Stimulated activated CD8-positive, alpha-beta memory T cell treated with anti-CD3 and anti-CD28 coated beads, Interleukin-15, amount 100 ng/mL, for 48 hours (primary cell): ENCODE measurements at places on chromosomes 2 and 18.

DNA sequence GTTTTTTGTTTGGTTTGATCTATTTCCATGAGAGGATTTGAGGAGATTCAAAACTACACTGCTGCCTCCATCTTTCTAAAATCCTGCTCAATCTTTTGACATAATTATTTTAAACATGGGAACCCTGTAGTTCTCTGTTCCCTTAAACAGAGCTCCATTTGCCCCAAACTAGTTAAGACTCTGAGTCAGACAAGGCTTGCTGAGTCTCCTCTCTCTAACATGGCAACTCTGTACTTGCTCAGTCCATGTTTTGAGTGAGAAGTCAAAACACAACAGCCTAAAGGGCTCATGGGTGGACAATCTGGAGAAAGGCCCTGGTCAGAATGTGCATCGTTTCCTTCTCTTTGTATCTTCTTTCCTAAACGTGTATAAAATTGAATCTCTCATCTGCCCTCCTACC is 7.1 kb upstream of the STAMBP start:
- DNase-seq: no peak

DNA sequence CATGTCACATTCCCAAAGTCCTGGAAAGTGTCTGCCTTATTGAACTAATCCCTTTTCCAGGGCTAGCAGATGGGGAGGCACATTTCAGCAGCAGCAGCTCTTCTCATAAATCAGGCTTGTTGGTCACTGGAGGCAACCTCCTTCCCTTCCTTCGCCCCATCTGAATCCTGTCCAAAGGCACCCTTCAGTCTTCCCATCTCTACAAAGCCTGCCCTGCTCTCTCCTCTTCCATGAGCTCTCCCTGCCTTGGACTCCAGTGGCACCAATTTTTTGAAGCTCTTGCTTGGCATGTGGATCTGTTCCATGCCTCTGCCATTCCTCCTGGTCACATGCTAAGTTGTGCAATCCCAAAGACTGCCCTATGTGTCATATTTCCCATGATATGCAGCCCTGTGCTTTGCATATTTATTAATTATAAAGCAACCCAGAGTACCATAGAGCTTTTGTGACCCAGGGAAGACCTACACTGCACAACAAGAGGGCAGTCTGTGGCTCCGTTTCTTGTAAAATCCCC is 70.3 kb downstream of the ANTXR1 start:
- no peak for DNase-seq

- DNase-seq: no peak
Observed at GRCh38 chr2:39215545-39215944, 28.2 kb downstream of the CDKL4 start.

- DNase-seq: no peak
Observed at GRCh38 chr2:190404487-190404886, 3.7 kb upstream of the MFSD6 start.

DNA sequence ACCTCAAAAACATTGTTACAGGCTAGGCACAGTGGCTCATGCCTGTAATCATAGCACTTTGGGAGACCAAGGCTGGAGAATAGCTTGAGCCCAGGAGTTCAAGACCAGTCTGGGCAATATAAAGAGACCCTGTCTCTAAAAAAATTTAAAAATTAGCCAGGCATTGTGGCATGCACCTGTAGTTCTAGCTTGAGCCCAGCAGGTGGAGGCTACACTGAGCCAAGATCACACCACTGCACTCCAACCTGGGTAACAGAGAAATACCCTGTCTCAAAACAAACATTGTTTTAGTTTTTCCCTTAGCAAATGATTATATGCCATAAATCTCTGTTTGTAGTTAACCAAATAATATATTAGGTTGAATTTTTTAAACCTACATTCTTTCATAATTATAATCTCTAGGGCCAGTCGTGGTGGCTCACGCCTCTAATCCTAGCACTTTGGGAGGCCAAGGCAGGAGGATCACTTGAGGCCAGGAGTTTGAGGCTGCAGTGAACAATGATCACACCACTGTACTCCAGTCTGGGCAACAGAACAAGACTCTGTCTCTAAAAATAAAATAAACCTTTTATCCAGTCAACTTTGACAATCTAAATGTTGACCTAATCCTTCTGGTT is 13.3 kb upstream of the CYP20A1 start:
- no peak for DNase-seq

DNA sequence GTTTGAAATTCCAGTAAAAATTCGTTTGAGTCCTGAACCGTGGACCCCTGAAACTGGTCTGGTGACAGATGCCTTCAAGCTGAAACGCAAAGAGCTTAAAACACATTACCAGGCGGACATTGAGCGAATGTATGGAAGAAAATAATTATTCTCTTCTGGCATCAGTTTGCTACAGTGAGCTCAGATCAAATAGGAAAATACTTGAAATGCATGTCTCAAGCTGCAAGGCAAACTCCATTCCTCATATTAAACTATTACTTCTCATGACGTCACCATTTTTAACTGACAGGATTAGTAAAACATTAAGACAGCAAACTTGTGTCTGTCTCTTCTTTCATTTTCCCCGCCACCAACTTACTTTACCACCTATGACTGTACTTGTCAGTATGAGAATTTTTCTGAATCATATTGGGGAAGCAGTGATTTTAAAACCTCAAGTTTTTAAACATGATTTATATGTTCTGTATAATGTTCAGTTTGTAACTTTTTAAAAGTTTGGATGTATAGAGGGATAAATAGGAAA is 80.7 kb downstream of the ACSL3 start:
- no peak for DNase-seq

GRCh38 chr2:151380580-151381235 is 23.3 kb downstream of the TNFAIP6 start:
- no peak for DNase-seq

GRCh38 chr2:203934711-203935438 is 1.7 kb upstream of the ICOS start:
- no peak for DNase-seq

DNA sequence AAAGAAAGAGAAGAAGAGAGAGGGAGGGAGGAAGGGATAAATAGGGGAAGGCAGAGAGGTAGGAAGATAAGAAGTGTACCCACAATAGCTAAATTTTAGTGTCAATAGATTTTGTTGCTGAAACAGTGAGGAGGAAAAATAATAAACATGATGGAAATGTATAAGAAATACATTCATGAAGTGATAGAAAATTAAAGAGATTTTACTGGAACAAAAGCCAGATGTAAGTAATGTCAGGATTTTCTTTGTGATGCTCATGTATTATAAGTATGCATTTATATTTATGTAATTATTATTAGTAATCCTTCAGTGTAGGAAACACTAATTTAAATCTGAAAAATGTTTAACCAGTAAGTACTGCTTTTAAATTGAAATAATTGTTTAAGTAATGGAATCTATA is 1125.2 kb upstream of the FANCL start:
- no peak for DNase-seq

GRCh38 chr2:85462322-85462721 is 43.8 kb downstream of the SH2D6 start:
- DNase-seq: no peak

GRCh38 chr2:46985512-46985911 is 69.9 kb upstream of the MCFD2 start:
- peak; percentile 15 for DNase-seq

- DNase-seq: peak; percentile 21
Observed at GRCh38 chr2:112996635-112997034, 8.6 kb upstream of the IL36A start.

GRCh38 chr2:241974851-241975592 is 105.5 kb downstream of the RTP5 start:
- no peak for DNase-seq

GRCh38 chr2:86295066-86295465 is 42.4 kb downstream of the REEP1 start:
- no peak for DNase-seq

- DNase-seq: no peak
Observed at GRCh38 chr18:32891130-32891529, 118.3 kb upstream of the KLHL14 start.

DNA sequence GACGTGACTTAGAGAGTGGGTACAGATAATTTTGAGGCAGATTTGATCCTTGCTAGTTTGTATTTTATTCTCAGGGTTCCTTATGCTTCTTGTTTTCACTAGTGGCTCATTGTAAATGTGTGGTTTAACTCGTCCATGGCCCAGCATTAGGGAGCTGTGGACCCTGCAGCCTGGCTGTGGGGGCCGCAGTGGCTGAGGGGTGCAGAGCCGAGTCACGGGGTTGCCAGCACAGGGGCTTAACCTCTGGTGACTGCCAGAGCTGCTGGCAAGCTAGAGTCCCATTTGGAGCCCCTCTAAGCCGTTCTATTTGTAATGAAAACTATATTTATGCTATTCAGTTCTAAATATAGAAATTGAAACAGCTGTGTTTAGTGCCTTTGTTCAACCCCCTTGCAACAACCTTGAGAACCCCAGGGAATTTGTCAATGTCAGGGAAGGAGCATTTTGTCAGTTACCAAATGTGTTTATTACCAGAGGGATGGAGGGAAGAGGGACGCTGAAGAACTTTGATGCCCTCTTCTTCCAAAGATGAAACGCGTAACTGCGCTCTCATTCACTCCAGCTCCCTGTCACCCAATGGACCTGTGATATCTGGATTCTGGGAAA is 269.9 kb downstream of the MYT1L start:
- no peak for DNase-seq

DNA sequence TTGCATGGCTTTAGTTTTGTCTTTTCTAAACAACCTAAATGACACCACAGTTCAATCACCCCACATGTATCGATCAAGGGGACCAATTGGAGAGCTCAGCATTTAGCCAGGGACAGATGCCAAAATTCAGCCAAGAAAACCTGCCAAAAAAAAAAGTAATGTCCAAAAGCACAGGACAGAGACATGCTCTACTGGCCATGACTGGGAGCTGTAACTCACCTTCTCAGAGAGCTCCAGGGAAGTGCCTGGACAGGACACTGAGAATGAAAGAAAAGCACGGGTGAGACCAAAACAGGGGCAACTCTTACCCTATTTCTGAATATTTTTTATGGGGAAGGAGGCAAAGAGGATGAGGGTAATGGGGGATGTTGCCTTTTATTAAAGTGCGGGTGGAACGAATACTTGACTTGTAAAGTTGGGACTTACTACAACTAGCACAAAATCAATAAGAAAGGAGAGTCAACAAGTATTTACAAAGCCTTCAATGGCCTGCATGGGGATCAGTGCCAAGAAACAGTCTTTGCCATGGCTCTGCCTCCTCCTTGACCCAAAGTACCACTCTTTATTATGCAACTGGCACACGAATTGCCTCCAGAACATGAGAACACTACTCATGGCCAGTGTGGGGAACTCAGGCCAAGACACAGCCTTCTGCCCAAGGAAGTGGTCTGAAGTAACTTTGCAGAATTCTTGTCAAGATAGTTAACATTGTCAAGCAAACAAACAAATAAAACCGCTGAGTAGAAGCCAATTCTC is 72.9 kb upstream of the HK2 start:
- DNase-seq: no peak

GRCh38 chr2:85889627-85890281 is 964 bp upstream of the ST3GAL5 start:
- DNase-seq: no peak

GRCh38 chr2:67054728-67055127 is 342.4 kb upstream of the ETAA1 start:
- DNase-seq: no peak

DNA sequence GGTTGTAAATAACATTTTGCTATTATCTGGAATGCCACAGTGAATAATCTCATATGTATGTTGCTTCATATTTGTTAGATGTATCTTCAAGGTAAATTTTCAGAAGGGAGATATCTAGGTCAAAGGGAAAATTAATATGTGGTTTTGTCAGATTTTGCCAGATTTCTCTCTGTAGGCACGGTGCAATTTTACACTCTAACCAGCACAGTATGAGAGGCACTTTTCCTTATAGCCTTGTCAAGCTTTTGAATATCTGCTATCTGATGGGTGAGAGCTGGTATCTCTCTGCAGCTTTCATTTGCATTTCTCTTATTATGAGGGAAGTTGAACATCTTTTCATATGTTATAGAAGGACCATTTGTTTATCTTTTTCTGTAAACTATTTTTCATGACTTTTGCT is 175.7 kb upstream of the PGAP1 start:
- DNase-seq: no peak

GRCh38 chr2:202831242-202832220 is 40.0 kb downstream of the ICA1L start:
- DNase-seq: peak; percentile 31
